M059J (cell line): ENCODE measurements at places on chromosomes 12 and 14. TPM values are rescaled to one million over a fixed set of nuclear protein-coding genes. Genes with fewer than 3 reads are reported as not detected.

GRCh38 chr14:87601036-87601435 lies 391.9 kb downstream of the GALC start:
- DNase-seq: no peak

GRCh38 chr12:53222170-53222721 lies 9.8 kb downstream of the RARG start:
- no peak for DNase-seq

DNA sequence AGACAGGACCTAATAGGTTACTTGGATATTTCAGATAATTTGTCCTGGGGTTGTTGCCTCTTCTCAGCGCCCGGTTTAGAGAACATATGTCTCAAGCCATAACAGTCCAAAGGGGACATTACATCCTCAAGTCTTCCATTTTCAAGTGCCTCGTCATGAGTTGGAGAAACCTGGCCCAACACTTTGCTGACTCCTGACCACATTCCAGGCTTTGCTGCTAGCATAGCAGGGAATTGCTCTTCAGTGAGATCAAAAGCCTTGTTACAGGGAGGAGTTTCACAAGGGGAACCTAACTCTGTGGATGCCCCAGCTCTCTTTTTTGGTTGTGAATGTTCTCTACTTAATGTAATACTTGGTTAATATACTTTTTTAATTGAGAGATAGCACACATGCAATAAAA lies 8.2 kb upstream of the MMP19 start:
- DNase-seq: no peak

Gene KRT1
- not detected in 2 replicates for total RNA-seq
